ENCODE measurements at places on chromosomes 11 and 22.

DNA sequence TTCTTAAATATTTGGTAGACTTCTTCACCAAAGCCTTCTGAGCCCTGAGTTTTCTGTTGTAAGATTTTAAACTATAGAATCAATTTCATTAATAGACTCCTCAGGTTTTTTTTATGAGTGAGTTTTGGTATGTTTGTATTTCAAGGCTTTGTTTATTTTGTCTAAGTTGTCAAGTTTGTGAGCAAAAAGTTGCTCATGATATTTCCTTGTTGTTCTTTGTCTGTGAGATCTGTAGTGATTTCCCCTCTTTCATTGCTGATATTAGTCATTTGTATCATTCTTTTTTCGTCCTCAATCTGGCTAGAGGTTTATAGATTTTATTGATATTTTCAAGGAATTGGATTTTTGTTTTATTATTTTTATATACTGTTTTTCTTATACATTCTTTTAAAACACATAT lies 121.0 kb downstream of the MORC2 start:
- no peak for DNase-seq

- peak; percentile 40 for DNase-seq
Observed at GRCh38 chr11:17734986-17735817, 621 bp downstream of the KCNC1 start.

- no peak for DNase-seq
Observed at GRCh38 chr22:37284805-37285355, 2.6 kb downstream of the CYTH4 start.

DNA sequence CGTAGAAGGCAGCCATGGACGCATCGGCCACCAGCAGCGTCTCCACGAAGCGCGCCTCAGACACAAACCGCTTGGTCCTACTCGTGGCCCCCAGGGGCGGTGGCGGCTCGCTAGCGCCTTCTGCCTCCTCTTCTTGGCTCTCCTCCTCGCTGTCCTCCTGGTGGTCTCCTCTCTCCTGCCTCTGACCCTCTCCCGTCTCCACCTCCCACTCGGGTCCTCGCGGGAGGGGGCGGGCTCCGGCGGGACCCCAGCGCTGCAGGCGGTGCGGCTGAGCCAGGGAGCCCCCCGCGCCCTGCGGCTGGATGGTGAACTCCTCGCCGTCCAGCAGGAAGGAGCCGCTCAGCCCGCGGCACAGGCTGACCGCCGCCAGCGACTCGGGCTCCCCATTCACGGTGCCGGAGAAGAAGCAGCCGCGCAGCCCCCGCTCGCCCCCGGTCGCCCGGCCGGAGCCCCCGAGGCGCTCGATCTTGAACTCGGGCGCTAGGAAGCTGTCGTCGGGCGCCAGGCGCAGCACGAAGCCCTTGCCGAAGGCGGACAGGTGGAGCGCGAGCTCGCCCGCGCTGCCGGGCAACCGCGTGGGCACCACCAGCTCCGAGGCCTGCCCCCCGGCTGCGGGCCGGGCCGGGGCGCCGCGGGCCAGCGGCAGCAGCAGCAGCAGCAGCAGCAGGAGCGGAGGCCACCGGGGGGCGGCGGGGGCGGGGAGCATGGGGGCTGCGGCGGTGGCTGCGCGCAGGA lies 661 bp downstream of the ADAMTS8 start:
- no peak for DNase-seq

DNA sequence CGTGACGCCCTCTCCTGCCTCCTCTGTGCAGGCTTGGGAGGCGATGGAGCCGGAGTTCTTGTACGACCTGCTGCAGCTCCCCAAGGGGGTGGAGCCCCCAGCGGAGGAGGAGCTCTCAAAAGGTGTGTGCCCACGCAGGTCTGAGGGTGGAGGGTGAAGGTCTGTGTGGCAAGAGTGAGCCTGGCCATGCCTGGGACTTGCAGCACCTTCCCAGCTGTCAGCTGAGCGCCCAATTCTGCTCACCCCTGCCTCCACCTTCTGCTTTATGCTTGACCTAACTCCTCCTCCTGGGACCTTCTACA lies 2.5 kb downstream of the PARVG start:
- DNase-seq, result no peak

DNA sequence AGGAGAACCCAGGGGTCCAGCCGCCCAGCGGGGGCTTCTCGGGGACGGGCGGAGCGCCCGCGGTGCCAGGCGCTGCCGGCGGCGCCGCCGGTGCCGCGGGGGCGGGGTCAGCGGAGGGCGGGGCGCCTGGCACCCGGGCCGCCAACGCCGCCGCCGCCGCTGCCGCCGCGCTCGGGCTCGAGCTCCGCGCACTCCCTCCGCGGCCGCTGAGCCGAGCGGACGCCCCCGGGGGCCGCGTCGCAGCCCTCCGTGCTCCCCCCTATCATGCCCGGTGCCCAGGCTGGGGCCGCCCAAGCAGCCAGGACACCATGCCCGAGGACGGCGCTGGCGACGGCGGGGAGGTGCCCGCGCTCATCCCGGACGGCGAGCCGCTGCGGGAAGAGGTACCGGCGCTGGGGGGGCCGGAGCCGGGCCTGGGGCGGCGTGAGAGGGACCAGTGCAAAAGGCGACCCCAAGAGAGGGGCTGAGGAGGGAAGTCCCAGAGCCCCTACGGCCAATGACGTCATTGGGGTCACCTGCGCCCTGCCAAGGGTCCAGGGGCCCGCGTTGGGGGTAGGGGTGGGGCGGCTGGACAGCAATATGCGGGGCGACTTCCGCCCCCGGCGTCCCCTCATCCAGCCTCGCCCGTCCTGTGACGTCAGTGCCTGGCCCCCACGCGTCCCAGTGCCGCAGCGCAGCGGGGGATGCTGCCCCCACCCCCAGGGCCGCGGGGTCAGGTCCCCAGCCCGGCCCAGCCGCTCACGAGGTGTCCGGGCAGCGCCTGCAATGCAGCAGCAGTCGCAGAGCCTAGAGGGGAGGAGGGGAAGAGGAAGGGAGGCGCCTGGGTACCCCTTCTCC lies at the start of gene TMEM151A:
TSS of gene TMEM151A (plus strand) at position 189 of the 837 bp plus-strand sequence. CDS start at position 309, 120 bp downstream.
- no peak for DNase-seq

DNA sequence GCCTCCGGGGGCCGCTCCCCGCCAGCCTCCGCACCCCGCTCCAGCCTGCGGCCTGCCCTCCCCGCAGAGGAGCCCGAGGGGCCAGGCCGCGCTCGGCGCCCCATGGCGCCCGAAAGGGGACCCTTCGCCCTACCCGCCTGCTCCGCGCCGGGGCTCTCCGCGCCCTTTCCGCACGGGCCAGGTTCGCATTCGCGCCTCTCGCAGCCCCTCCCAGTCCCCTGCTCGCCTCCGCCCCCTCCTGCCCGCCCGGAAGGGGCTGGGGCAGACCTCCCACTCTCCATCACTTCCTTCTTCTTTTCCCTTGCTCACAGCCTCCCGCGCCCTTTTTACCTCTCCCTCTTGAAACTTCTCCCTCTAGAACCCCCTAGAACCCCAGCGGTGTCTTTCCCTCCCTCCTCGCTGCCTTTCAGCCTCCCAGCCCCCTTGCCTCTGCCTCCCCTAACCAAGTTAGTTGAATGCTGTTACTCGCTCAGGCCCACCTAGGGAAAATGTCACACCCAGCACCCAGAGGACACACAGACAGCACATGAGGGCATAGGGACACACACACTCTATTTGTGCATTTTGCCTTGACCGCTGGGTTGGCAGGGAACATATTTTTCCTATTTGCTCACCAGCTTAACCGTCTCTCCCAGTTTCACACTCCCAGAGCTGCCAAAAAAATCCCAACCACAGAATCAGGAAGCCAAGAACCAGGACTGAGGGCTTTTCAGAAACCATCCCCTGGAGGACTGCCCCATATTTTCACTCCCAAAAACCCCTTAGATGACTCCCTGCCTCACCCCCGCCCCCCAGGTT lies at the start of gene SLC43A3:
TSS of gene SLC43A3 (minus strand) at position 193 of the 798 bp plus-strand sequence. CDS start 949 bp downstream, outside the sequence.
- DNase-seq, result peak; percentile 68

GRCh38 chr11:123249354-123249753 lies 54.3 kb upstream of the CLMP start:
- no peak for DNase-seq

DNA sequence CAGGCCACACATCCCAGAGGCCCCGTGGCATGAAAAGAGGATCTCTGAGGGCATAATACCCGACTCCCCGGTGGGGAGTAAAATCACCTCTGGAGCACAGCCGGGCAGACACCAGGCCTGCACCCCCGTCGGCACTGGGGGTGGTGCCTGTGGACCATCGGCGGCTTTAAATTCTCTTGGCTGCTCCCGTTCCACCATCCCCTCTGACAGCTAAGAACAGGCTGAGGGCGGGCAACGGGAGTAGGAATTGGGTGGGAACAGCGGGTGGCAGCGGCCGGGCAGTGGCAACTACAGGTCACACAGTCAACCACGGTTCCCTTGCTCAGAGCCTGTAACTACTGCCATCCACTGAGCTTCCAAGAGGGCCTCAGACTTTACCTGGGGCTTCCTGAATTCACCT lies 40.2 kb upstream of the MOB2 start:
- no peak for DNase-seq

DNA sequence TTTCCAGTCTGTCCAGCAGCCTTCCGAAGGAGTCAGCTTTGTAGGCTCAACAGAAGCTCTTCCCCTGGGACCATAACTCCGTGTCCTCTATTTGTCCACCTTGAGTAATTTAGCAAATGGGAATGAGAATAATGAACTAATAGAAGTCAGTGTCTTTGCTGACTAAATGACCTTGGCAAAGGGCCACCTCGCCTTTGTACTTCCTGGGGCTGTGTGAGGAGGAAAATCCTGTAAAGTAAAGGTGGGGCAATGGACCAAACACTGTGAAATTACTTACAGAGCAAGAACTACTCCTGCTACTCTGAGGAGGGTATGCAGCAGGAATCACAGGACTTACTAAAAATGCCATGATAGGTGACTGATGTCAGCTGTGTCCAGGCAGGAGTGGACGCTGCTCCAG lies 36.2 kb upstream of the CSNK2A3 start:
- DNase-seq, result no peak

DNA sequence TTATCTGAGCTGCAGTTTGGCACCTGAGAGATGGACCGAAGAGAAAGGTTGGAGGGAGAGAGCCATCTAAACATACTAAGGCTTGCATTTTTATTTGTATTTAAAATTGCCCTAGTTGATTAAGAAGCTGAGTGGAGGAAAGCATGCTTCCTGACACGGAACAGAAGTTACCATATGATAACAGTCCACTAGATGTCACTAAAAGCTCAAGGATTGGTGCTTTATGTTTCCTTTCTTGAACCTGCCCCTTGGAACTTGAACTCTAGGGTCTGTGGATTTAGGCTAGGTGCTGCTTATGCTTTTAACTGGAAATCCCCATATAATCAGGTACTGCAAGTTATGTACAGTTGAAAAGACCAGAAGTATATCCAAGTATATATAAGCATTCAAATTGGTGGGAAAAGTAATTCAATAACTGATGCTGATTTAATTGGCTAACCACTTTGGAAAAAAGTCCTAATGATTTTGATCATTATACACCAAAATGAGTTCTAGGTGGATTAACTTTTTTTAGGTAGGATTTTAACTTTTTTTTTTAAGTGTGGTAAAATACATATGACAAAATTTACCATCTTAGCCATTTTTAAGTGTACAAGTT lies 9.5 kb downstream of the RBMXL2 start:
- no peak for DNase-seq

DNA sequence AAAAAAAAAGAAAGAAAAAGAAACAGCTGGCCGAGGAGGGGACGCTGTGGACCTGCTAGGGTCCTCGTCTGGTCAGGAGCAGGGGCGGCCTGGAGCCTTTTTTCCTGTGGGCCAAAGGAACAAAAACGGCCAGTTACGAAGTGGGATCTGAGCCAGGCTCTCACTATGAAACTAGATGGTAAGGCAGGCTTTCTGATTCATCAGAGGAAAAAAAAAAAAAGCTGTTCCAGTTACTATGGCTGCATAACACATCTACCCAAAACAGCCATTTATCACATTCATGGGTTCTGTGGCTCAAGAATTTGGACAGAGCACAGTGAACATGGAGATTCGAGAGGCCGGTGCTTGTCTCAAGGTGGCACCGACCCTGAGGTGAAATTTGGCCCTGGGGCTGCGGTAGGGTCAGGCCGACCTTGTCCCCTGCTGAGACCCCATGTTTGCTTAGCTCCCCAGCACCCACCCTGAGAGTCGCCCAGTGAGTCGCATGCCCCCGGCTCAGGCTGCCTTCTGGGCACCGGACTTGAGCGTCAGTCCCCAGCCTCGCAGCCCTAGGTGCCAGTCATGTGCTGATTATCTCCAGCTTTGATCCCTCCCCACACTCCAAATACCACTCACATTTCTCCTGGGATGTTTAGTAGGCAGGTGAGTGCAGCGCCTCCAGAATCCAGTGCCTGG lies 34.2 kb downstream of the MRGPRD start:
- no peak for DNase-seq

DNA sequence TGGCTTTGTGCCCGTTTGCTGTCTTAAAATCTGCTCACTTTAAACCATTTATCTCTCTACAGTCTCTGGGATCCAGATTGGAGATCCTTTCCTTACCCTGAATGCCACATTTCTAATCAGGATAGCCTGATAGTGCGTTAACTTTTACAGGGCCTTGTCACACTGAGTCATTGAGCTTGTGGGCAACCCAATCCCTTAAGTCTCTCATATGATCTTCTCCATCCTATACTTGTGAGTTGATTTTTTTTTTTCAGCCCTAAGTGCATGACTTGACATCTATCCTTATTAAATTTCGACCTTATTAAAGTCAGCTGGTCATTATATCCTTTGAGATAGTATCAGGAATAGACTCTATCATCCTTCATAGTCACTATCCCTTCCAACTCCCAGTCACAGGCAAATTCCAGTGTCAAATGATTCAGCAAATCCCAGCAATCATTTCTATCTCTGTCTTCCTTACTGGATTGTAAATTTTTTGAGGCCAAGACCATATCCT lies 57.7 kb downstream of the TEAD1 start:
- DNase-seq, result no peak

GRCh38 chr11:118690553-118691304 lies 11.3 kb upstream of the TREH start:
- DNase-seq, result no peak

DNA sequence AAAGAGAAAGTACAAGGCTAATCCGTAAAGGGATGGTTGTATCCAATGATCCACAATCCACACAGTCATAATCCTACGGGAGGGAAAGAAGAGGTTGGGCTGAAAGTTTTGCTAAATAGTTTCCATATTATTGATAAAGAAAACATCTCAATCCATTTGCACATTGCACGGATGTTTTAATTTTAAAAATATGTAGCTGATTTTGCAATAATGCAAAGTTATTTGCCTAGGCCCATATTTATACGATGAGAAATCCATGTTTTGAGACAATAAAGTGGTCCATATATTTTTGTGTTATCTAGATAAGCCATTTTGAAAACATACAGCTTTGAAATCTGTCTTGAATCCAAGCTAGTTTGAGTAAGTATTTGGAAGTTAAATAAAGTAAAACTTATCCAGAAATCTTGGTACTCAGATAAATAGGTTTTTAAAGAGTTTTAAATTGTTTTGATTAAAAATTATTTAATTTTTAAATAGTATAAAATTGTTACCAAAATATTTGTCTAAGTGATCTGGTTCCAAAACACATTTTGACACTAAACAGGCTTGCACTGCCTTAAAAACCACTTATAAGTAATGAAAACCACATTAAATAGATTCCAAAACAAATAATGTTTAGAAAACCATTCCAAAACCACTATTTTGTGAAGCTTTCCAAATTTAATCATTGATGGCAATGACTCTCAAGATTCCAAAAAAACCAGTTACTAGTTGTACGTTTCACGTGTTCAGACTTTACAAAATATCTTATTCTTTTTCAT lies 38.2 kb upstream of the PAMR1 start:
- DNase-seq, result no peak

All from stimulated activated CD4-positive, alpha-beta T cell treated with anti-CD3 and anti-CD28 coated beads, Interleukin-4, amount 100 ng/mL, for 48 hours (primary cell).